Mesenchymal stem cell (in vitro differentiated cells and primary cell): ENCODE measurements at places on chromosomes 4 and X.

DNA sequence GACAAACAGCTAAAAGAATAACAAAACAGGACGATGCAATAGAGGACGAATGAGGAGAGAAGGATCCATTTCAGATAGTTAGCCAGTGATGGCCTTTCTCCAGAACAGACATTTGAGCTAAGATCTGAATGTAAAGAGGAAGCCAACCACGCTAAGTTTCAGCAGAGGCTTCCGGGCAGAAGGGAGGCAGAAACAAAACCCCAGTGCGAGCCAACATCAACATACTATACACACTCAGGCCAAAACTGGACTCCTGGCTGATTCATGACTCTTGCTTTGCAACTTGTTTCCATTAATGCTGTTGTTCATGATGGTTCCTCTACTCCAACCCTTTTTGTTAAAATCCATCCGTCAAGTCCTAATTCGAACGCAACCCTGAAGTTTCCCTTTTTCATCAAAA, 730.3 kb downstream of the TRIML1 start:
- no peak for DNase-seq

- DNase-seq: no peak
Observed at GRCh38 chrX:130995439-130995838, 62.7 kb upstream of the ARHGAP36 start.

DNA sequence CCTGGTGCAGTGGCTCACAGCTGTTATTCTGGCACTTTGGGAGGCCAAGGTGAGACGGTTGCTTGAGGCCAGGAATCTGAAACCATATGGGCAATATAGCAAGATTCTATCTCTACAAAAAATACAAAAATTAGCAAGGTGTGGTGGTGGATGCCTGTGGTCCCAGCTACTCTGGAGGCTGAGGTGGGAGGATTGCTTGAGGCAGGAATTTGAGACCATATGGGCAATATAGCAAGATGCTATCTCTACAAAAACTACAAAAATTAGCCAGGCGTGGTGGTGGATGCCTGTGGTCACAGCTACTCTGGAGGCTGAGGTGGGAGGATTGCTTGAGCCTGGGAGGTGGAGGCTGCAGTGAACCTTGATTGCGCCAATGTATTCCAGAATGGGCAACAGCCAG, 2.3 kb downstream of the ADGRG4 start:
- DNase-seq: no peak

DNA sequence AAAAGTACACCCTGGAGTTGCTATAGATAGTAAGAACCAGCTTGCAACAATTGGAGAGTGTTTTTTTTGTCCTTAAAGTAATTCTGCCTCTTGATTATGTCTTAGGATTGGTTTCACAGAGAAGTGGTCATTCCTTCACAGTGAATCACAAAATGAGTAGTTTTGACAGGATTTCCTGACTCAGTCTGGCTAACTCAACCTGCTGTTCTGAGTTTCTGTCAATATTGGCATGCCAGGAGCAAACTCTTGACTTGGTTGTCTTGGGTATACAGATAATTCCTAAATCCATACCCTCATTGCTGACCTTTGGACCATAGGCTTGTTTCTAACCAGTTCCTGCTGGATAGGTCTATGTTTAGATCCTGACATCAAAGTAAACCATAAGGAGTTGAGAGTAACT, 9.4 kb downstream of the FHIP1A start:
- peak; percentile 81 for DNase-seq

- DNase-seq: no peak
Observed at GRCh38 chr4:140243278-140243753, 89.3 kb upstream of the MAML3 start.

- no peak for DNase-seq
Observed at GRCh38 chr4:114839986-114840385, 241.4 kb downstream of the UGT8 start.

- no peak for DNase-seq
Observed at GRCh38 chrX:31136144-31136611, 64.3 kb upstream of the FTHL17 start.

- no peak for DNase-seq
Observed at GRCh38 chr4:141810038-141810711, 173.8 kb downstream of the IL15 start.

GRCh38 chr4:123034023-123034422, 111.6 kb upstream of the NUDT6 start:
- DNase-seq: no peak

DNA sequence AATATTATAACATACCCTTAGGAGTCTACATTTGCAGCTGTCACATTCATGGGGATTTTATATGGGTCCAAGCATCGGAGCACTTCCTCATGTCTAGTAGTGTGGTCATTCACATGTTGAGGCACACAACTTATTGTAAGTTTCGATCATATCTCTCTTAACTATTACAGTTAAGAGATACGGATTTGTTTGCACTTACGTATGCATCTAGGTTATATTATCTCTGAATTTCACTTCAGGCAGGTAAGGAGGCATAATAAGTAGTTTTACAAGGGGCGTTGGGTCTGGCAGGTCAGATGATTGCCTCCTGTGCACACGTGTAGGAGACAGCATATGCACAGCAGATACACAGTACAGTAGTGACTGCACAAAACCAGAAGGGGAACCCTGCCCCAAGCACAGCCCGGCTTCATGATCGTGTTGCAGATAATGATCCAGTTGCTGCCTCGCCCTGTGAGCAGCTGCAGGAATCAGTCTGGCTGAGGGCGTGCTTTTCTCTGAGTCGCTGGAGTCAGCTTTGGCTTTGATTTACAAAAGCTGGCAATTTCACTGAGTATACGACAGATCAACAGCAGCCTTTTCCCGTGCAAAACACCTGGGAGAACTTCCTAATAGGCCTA, 302.9 kb upstream of the GATB start:
- no peak for DNase-seq

DNA sequence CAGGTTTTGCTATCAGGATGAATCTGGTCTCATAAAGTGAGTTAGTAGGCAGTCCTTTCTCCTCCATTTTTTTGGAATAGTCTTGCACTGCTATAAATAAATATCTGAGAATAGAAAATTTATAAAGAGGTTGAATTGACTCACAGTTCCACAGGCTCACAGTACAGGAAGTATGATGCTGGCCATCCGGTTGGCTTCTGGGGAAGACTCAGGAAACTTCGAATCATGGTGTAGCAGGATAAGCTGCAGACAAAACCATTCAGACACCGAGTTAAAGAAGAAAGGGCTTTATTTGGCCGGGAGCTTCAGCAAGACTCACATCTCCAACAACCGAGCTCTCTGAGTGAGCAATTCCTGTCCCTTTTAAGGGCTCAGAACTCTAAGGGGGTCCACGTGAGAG, 348.2 kb downstream of the KCTD8 start:
- DNase-seq: no peak

DNA sequence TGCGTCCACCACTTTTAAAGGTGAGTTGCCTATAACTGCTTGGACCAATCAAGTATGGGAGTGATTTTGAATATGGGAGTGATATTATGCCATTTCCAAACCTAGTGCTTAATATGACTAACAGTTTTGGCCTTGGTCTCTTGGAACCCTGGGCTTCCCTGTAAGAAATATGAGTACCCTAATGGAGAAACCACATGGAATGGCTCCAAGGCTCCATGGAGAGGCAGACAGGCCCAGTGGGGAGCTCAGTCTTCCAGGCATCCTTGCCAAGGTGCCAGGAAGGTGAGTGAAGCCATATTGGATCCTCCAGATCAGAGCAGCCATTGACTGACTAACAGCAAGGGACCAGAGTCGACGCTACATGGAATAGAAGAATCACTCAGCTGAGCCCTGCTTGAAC, 53.2 kb downstream of the MAML3 start:
- no peak for DNase-seq

GRCh38 chr4:184664445-184665210, 15.1 kb downstream of the PRIMPOL start:
- DNase-seq: no peak

- DNase-seq: peak; percentile 93
Observed at GRCh38 chrX:10633722-10634121, 13.3 kb upstream of the MID1 start.

DNA sequence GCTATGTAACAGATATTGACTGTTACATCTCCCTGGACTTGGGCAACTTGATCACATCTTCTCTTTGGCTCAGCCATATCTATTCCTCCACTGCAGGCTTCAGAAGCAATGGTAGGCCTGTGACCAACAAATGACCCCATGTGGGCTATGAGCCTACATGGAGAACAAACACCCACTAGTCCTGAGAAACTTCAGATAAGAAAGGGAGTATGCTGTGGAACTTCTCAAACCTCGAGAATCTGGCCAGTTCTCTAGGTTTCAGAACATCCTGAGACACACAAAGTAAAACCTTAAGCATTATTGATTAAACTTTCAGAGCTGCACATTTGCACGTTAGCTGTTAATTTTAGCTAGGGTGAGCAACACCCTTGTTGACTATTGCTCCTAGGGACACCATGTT, 16.3 kb downstream of the RBMX2 start:
- no peak for DNase-seq

DNA sequence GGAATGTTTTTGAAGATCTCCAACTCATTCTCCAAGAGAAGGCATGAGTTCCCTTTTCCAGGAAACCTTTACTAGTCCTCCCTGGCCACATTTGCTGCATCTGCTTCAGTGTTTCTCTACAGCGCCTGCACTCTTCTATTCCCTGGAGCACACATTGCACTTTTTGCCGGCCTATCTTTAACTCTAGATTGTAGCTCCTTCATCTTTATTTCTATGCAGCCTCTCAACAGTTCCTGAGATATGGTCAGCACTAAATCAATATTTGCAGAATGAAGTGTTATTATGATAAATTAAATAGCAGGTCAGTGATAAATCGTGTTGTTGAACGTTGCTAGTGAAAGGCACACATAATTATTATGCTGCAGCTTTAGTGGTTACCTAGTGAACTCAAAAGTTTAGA, 88.3 kb downstream of the VCX3A start:
- DNase-seq: no peak

DNA sequence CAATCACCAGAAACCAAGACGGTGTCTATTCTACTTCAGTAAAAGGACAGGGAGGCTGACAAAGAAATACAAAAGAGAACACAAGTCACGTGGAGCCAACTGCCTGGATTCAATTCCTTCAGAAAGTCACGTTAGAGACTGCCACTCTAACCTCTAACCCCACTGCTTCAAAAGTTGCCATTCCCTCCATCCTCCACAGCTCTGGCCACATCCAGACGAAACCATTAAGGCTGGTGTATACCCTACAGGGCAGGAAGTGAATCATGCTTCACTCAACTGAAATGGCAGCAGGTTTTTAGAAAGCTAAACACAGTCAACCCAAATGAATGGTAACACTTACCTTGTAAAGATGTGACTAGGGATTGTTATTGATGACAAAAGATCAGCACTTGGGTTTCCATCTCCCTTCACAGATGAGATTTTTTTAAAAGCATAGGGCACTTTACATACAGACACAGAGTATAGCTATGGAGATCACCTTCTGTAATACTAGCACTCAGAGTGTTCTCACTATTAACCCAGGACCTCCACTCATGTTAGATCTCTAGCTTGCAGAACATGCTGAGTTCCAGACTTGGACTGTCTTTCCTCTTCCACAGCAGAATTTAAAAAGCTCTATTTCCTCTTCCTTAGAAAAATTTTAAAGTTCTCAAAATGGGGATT, 37.4 kb downstream of the MAML3 start:
- peak; percentile 50 for DNase-seq

DNA sequence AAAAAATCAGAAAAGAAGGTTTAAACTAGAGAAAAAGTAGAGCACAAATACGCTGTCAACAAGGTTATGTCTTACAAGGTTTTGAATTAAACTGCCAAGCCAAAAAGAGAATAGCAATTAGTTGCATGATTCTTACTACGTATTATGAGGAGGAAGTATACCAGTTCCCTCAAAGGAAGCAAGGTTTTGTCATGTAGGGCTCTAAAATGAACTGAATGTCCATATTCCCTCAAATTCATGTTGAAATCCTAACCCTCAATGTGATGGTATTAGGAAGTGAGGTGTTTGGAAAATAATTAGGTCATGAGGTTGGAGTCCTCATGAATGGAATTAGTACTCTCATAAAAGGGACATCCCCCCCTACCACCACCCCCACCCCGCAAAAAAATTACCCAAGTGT, 201.0 kb downstream of the FBXW7 start:
- DNase-seq: no peak

DNA sequence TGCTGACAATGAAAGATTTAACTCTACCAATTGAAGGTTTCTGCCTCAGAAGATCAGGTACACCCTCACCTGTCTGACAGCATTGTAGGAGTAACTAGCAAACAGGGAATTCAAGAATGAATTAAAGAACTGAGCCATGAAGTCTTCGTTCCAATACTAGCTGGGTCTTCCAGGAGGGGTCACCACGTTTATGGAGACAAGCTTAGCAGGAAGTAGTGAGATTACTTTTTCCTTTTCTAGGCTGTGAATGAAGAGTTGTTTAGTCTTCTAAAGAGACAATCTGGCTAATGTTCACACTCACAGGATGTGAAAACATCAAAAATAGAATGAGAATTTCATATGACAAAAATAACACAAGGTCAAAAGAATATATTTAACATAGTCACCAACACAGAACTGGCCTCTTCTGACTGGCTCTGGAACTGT, 54.9 kb downstream of the REELD1 start:
- DNase-seq: no peak

GRCh38 chr4:82797405-82798111, 1.0 kb downstream of the SCD5 start:
- peak; percentile 59 for DNase-seq

- no peak for DNase-seq
Observed at GRCh38 chrX:43592597-43592996, 63.5 kb upstream of the MAOA start.

DNA sequence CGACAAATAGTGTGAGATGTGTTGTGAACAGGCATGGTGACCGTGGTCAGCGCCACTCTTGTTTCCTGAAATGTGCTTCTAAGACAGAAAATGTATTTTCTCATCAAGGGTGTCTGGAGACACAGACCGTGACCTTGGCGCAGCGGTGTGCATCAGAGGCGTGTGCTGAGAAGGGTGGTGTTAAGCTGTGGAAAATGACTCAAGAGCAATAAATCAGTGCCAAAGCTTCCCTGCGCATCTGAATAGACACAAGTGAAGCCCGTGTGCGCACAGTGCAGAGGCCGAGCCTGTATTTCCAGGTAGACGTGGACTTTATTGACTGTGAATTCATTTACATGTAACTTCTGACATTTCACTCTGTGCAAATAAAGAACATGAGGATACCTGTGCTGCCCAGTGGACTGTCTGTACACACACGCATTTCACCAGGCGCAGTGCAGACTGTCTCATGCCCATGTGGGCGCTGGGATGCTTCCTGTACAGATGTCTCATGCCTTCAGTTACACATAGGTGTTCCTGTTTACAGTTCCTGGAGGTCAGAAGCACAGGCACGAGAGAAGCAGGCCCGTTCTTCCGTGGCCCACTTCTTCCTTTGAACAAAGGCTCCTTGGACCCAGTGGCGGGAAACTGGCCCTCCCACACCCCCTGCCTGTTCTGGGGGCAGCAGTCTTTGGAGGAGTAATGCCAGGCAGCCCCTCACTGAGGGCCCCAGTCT, 31.9 kb downstream of the NSG1 start:
- no peak for DNase-seq

GRCh38 chrX:2931612-2932011, 2.5 kb upstream of the ARSD start:
- DNase-seq: no peak

GRCh38 chrX:29083823-29084222, 496.6 kb downstream of the IL1RAPL1 start:
- no peak for DNase-seq

- no peak for DNase-seq
Observed at GRCh38 chr4:42594888-42595287, 62.0 kb downstream of the ATP8A1 start.

GRCh38 chr4:87144356-87144755, 76.1 kb downstream of the KLHL8 start:
- DNase-seq: no peak

- DNase-seq: peak; percentile 84
Observed at GRCh38 chr4:170089668-170090351, at the start of gene AADAT. AADAT (minus strand) TSS chr4:170089956; CDS start chr4:170089690, 266 bp downstream.
